ENCODE measurements at places on chromosomes 11 and 22. TPM values are rescaled to one million over a fixed set of nuclear protein-coding genes. Genes with fewer than 3 reads are reported as not detected.

The IL17REL gene
- total RNA-seq, result not detected

The NLRP6 gene
- total RNA-seq, result not detected

The P4HA3 gene
- total RNA-seq, result 2.5 TPM

The MOGAT2 gene
- total RNA-seq, result not detected

DNA sequence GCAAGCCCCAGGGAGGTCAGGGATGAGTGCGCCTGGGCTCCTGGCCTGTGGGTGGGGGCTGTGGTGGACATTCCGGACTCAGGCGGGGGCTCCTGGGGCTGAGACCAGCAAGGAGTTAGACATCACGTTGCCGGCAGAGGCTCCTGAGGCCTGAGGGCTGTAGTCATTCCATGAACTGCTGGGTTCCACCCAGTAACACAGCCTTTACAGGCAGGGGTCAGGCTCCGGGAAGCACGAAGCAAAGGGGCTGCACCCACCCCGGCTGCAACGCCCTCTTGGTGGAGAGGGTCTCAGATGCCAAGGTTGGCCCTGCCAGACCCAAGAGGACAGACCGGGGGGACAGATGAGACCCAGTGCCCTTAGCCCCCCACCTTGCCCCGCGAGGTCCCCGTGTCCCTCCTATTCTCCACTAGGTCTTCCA lies 9.0 kb downstream of the TNNT3 start:
- no peak for DNase-seq

DNA sequence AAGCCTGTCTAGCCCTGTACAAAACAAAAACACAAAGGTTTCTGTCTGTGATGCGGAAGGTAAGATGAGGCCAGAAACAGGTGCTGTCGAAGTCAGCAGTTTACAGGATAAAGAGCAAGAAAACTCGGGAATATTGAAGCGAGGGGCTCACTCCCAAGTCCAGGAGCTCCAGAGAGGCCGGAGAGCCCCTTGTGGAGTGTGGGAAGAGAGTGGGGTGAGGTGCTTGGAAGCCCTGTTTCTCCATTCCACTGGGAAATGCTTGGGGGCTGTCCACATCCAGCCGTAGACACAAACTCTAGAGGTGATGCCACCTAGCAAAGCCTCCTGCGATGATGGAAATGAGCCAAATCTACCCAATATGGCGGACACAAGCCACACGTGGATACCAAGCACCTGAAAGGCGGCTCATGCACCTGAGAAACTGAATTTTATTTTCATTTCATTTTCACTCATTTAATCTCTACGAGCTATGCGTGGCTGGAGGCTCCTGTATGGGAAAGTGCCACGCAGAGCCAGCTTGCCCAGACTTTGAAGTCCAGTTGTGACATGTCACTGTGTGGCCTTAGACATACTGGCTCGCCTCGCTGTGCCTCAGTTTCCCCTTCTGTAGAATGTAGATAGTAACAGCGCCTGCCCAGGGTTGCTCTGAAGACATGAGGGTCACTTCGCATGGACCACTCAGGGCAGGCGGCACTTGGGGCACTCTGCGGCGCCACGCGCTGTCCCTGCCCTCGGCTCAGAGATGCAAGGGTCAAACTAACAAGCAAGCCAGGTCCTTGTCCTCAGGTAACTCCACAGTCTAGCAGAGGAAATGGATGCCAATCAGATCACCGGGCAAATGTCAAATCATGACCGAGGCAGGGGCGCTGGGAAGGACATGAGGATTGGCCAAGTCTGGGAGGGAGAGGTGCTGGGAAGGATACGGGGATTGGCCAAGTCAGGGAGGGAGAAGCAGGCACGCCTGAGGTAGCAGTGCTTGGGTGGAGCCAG lies 684.7 kb downstream of the TBC1D22A start:
- no peak for DNase-seq

GRCh38 chr11:25485315-25485714 lies 846.6 kb upstream of the ANO3 start:
- no peak for DNase-seq

GRCh38 chr22:27247701-27248434 lies 553.7 kb downstream of the MN1 start:
- no peak for DNase-seq

Measured in Daoy (cell line).